Glutamatergic neuron (in vitro differentiated cells): ENCODE measurements at places on chromosomes 7 and 10. TPM values are rescaled to one million over a fixed set of nuclear protein-coding genes. Genes with fewer than 3 reads are reported as not detected.

GRCh38 chr10:48598936-48599829 is 5.7 kb downstream of the ARHGAP22 start:
- peak overlapping the region; percentile 23 for H3K4me3 ChIP-seq
- peaks cover 3% of the 10 kb centered on the region for H3K27me3 ChIP-seq
- H3K36me3 ChIP-seq: no peaks in the 10 kb centered on the region
- DNase-seq: no peak
- peaks cover 44% of the 10 kb centered on the region for H3K4me1 ChIP-seq

GRCh38 chr10:28891058-28891713 is 213.9 kb downstream of the BAMBI start:
- H3K27me3 ChIP-seq: peaks cover 5% of the 10 kb centered on the region
- H3K36me3 ChIP-seq: no peaks in the 10 kb centered on the region
- H3K27ac ChIP-seq: no peak overlapping the region
- DNase-seq: no peak
- H3K4me1 ChIP-seq: no peaks in the 10 kb centered on the region
- H3K4me3 ChIP-seq: no peak overlapping the region

- H3K4me3 ChIP-seq: no peak overlapping the region
- H3K36me3 ChIP-seq: no peaks in the 10 kb centered on the region
- no peak for DNase-seq
- H3K4me1 ChIP-seq: peaks cover 40% of the 10 kb centered on the region
- no peak overlapping the region for H3K27ac ChIP-seq
Observed at GRCh38 chr7:36982766-36983165, 258.5 kb upstream of the AOAH start.

DNA sequence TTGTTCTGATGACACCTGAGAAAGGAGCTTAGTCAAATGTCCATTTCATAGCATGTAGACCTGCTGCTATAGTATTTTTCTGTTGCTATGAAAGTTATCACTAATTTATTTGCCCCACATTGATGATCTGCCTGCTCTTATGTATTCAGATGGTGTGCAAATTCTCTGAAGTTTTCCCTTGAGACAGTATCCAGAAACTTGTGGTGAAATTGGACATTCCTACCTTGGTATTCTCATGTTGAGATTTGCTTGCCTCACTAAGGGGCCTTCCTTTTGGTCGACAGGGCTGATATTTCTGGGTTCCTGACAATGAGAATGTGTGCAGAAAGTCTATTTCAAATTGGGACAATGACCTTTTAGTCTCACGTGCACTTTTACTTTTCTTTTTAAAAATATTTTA is 253.2 kb upstream of the FZD8 start:
- H3K4me1 ChIP-seq: peaks cover 6% of the 10 kb centered on the region
- no peaks in the 10 kb centered on the region for H3K36me3 ChIP-seq
- H3K27me3 ChIP-seq: peaks cover 7% of the 10 kb centered on the region
- no peak overlapping the region for H3K4me3 ChIP-seq
- no peak overlapping the region for H3K27ac ChIP-seq
- DNase-seq: no peak

The AGMO gene
- 1.2 TPM for total RNA-seq

- DNase-seq: no peak
- H3K4me3 ChIP-seq: no peak overlapping the region
- no peaks in the 10 kb centered on the region for H3K4me1 ChIP-seq
- no peaks in the 10 kb centered on the region for H3K27me3 ChIP-seq
Observed at GRCh38 chr7:38452681-38453108, 178.5 kb downstream of the AMPH start.

The BBS9 gene
- 21.1 TPM for total RNA-seq

The STN1 gene
- total RNA-seq: 57.1 TPM
